PC-9 (cell line): ENCODE measurements at places on chromosomes 5 and 9. TPM values are rescaled to one million over a fixed set of nuclear protein-coding genes. Genes with fewer than 3 reads are reported as not detected.

- no peak for DNase-seq
Measured at GRCh38 chr9:124356745-124357390, 58.4 kb downstream of the PSMB7 start.

NPR3 gene
- 2.2 and 4.1 TPM in 2 replicates for total RNA-seq

DNA sequence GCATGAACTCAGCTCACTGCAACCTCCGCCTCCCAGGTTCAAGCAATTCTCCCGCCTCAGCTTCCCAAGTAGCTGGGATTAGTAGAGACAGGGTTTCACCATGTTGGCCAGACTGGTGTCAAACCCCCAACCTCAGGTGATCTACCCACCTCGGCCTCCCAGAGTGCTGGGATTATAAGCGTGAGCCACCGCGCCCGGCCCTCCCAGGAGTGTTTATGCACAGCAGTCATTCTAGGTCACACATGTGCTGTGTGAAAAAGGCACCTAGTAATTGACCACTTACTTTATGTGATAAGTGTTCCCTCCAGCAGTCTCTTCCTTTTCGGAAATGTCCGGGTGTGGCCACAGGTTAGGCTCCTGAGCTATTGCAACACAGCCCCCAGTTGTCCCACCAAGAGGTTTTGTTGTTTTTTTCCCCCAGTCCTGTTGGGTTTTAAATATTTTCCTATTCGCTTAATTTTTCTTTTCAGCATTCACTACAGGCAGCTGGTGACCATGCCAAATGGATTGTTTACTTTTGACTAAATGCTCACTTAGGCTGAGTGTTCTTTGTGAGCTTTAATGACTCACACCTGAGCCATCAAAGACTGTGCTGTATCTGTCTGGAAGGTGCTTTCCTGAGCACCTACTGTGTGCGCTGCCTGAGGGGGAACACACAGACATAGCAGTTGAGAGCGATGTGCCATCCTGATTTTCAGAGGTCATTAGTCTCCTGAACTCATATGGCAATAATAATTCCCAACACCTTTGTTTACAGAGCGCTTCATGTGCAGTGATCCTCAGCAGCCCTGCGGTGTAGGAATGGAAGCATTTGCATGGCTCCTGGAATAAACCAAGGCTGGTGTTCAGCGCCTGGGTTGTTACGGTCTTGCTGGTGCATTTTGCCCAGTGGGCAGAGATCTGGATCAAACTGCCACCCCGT is 94.3 kb downstream of the MVB12B start:
- peak; percentile 88 for DNase-seq

DNA sequence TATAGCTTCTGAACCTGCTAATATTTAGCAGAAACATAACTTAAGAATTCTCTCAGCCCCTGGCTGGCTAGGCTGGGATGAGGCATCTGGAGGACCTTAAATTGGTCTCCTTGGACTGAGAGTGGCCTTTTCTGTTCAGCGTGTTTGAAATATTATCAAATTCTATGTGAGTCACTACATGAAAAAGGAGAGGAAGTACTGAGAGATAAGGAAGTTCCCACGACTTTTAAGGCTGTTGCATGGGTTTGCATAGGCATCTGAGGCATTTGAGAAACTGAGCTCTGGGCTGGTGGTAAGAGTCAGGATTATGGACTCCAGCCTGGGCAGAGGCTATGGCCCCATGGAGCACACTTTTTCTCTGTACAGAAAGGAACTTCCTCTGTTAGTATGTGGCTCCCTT is 816.2 kb upstream of the GRAMD2B start:
- peak; percentile 44 for DNase-seq

SLC46A2 gene
- total RNA-seq: not detected in 2 replicates

DPM2 gene
- total RNA-seq: 65.5 and 79.4 TPM in 2 replicates

CDH9 gene
- total RNA-seq: not detected in 2 replicates

TRIM7 gene
- 9.2 and 10.4 TPM in 2 replicates for total RNA-seq

DNA sequence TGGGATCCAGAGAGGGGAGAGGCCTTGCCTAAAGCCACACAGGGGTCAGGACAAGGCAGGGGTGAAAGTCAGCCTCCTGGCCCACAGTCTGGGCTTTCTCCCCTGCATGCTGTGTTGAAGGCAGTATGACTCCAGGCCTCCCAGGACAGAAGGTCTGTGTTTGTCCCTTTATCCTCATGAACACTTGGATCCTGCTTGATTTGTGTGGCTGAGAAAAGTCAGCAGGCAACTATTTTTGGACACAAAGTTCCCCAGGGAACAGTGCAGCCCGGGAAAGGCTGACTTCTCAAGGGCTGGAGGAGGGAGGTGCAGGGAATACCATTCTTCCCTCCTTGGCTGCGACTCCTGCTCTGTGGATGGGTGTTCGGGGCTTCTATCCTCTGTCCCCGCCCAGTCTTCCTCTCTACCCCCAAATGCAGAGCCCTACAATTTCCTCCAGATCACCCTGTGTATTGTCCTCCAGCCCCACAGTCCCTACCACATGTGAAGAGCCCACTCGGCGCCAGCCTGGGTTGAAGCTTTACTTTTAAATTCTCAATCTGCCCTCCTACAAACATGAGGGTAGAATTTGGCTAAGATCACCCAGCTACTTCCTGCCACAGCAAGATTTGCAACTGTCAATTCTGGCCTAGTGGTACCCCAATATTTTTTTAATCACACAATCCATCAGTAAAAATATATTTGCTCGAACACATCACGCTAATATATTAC is 4.1 kb downstream of the AKNA start:
- DNase-seq: no peak
